ENCODE measurements at places on chromosomes 11 and 22.

DNA sequence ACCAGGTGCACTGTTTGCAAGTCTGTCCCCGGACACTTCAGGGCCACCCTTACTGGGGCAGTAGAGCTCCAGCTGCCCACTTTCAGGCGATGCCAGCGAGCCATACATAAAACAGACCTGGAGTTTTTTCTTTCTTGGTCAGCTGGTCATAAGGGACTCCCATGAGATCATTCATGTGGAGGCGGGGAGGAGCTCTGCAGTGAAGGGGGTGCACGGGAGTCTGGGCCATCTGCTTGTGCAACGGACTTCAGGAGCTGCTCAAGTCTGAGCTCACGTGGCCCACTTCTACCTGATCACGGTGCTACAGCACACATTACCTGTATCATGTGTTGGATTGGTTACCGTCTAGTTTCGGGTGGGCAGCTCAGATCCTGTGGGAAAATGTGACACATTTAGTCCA, 9.2 kb upstream of the MRGPRF start:
- DNase-seq = no peak

- DNase-seq = no peak
Measured at GRCh38 chr22:50548921-50549790, 3.5 kb downstream of the KLHDC7B start.

DNA sequence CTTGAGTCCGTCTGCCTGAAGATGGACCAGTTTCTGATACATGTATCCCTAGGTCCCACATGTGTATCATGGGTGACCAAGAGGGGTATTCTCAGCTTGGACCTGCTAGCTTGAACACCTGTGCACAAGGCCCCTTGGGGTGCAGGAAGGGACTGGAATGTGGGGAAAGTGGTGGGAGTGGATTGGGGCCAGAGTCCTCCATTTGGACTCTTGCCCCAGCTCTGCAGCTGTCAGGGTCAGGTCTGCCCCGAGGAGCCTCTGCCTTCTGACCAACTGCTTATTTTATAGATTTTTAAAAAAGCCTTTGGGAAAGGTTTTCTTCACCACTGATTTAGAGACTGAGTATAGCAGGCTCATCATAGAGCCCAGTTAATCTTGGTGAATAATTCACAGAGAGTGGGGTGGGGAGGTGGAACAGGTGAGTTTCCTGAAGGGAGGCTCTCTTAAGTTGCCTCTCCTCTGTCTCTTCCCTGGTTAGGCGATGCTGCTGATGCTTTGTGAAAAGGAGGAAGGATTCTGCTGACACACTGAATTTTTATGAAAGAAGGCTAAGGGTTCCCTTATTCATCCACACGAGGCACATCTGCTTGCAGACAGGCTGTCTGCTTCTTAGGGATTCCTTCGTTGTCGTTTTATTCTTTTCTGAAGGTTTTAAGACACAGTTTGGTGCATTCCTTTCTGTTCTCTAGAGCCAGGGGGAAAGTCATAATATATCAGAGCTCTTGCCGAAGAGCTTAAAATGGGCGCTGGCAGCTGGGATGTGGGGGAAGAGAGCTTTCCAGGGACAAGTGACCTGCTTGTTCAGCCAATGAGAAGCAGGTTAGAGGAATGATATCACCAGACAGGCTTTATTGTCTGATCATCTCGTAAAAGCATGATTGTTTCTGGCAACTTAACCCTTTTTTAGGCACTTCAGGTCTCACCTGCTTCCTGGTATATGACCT, 19.9 kb downstream of the TRIM44 start:
- no peak for DNase-seq

DNA sequence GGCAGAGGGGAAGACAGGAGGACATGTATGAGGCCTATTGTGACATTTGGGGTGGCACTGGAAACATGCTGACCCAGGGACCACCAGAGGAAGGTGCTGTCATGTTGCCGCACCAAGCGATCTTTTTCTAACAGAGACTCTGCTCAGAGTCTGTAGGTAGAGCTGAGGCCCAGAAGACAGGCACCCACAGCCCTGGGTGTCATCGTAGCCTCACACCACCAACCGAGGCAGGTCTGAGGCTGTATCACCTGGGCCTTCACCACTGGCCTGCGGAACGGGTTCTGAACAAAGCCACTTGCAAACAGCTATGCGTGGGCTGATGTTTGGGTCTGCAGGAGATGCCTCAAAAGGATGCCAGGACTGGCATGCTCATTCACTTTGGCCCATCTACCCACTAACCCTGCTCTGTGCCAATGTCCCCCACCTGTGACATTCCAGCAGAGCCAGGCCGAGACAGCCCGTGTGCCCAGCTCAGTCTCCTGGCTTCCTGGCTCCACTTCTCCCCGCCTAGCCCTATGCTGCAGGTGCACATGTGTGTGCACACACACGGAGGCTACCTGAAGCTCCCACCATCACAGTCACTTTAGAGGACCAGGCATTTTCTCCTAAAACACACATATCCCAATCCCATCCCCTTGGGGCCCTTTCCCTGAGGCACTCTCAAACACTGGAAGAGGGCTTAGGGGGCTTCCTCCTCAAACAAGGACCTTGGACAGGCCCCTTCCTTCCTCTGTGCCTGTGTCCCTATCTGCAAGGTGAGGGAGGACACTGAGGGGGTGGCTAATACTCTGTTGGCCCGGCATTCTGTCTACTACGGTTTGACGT, 3.6 kb downstream of the TRIM29 start:
- no peak for DNase-seq

- DNase-seq = no peak
Measured at GRCh38 chr11:117443266-117444186, 115.9 kb downstream of the CEP164 start.

GRCh38 chr11:90204832-90205646, 17.8 kb downstream of the CHORDC1 start:
- no peak for DNase-seq

- no peak for DNase-seq
Measured at GRCh38 chr11:67675058-67675747, 780 bp upstream of the ALDH3B2 start.

- DNase-seq = no peak
Measured at GRCh38 chr11:16942342-16942741, 71.9 kb downstream of the PLEKHA7 start.

DNA sequence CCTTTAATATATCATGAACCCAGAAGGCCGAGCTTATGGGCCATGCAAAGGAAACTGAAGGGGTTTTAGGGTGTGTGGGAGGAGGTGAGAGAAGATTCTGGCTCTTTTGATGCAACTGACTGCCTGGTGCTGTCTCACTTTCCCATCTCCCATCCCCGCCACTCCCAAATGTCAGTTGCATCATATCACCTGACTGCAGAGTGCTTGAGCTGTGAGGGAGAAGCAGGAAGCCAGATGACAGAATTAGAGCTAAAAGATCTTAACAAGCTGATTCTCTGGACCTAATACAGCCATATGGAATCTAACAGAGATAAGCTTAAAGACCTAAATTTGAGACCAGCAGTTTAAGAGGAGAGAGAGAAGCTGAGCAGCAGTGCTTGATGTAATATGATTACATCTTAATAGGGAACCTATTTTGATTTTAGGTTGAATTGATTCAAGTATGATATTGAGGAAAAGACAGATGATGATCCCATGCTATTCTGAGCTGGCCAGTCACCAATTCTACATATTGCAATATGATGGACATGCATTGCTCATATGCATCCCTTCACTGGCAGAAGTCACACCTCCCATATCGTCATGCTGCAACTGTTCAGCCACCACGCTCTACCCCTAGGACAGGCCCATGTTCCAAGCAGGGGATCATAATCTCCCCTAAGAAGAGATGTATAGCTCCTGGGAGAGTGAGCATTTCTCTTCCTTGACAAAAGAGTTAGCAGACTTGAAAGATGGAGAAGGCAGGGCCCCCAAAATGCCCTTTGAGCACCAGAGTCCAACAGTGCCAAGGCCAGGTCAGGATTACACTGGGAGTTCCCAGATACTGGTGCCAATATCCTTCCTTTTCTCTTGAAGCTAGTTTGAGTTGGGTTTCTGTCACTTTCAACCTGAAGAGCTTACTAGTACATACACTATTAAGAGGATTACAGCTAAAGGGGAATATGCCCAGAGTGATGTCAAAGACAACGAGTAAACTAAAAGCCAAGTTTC, 44.9 kb downstream of the PLEKHA7 start:
- DNase-seq = no peak

DNA sequence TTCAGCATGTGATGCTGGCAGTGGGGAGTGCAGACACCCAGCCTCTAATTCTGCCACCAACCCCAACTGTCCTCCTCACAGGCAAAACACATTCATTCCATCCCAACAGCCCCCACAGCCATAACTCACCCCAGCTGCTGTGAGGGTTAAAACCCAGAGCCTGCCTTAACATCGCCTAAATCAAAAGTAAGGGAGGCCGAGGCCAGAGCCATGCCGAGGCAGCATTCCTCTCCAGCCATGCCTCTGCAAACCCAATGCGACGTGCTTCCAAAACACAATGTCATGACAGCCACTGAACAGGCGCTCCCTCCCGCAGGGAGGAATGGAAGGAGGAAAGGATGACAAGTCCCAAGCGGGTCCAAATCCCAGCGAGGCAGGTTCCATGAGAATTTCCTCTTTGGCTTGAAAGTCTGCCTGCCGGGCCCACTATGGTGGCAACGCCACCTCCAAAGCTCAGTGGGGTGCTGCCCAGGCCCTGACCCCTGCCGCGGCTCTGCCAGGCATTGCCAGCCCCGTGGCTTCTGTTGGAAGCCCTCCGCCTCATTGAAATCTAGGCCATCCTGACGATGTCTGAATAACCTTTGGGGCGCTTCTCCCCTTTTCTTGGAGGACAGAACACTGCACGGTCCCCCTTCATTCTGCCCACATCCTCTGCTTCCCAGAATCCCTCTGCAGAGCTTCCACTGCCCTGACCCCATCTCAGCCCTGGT, 472.3 kb downstream of the BRD1 start:
- no peak for DNase-seq

- no peak for DNase-seq
Measured at GRCh38 chr11:100576718-100577021, 110.4 kb upstream of the ARHGAP42 start.

DNA sequence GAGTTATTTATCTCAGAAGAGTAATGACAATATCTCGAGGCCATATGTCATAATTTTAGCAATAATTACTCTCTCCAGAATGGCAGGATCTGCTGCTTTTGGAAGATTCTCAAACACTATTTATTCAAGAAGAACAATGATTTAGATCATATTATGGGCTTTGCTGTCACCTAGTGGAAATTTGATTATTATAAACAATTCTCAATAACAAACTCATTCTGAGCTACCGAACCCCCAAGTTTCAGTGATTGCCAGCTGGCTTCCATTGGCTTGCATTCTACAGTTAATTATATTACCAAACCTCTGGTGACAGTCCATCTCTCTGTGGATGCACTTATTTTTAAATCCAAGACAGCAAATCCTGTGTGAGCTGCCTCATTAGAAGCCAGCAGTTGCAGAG, 27.9 kb upstream of the SLC36A4 start:
- no peak for DNase-seq

GRCh38 chr22:45290410-45290936, 5.7 kb downstream of the UPK3A start:
- no peak for DNase-seq

DNA sequence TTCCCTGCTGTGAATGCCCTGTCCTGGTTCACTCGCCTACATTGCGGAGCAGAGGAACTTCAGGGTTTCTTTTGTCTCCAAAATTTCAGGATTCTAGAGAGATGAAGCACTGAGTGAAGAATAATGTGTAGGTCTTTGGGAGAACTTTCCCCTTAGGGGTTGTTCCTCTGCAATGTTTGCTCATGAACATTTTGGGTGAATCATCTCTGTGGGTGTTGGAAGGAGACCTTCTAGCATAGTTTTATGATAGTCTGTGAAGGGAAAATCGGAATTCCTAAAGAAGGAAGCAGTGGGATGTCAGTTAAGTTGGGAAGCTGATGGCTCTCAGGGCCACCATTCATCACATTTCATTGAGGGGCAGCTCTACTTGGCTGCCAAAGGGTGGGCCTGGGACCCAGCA, 64.8 kb downstream of the MIAT start:
- DNase-seq = no peak

DNA sequence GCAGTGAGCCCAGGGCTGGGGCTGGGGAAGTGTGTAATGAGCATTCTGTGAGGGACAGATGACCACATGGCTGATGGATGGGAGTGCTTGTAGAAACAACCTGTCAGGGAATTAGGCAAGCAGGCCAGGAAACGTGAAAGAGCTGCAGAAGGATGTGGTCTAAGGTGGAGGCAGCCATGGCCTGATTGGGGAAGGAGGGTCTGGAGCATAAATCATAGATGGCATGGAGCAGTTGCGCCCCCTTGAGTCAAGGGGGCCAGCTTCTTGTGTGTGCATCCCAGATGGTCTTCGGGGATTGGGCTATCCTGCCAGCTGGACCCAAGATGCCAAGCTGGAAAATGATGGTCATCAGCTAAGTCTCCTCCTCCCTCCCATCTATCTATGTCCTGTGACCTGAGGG, 119.4 kb upstream of the CLPB start:
- DNase-seq = no peak

GRCh38 chr11:130330101-130330684, 15.5 kb upstream of the ZBTB44 start:
- no peak for DNase-seq

DNA sequence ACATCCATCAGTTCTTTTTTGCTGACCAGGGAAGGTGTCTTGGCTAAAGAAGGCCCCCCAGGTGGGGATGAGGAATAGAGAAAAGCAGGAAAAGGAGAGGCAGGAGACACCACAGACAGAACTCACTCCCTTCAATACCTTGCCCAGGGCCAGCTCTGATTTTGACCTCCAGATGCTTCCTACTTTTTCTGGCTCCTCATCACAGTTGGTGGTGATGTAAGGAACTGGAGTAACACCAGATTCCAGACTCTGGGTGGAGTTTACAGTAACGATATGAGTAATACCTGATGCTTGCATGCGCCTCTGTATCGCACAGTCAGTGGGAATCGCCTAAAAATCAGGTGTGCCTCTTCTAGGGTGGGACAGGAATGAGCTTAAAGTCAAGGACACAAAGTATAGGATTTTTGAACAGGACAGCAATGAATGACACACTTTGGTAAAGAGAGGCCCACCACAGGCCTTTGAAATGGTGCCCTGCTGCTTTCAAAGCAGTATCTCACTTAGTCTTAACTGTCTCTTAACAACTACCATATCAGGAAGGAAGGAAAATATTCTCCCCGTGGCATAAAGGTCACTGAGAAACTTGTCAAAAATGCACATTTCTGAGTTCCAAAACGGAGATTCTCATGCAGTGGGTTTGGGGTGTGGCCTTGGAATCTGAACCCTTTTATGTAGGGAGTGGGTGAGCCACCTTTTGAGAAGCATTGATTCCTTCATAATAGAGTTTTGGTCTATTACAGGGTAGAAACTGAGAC, 140.8 kb downstream of the SNX19 start:
- DNase-seq = no peak

Data from stimulated activated CD4-positive, alpha-beta T cell treated with anti-CD3 and anti-CD28 coated beads, Interleukin-1b, Interleukin-23, amount 100 ng/mL, for 1 hour (primary cell).